Stimulated activated CD8-positive, alpha-beta memory T cell treated with anti-CD3 and anti-CD28 coated beads, Interleukin-7, amount 100 ng/mL, for 4 hours (primary cell): ENCODE measurements at places on chromosomes 4 and X.

- DNase-seq, result no peak
Measured at GRCh38 chr4:53786632-53787031, 195.3 kb upstream of the LNX1 start.

DNA sequence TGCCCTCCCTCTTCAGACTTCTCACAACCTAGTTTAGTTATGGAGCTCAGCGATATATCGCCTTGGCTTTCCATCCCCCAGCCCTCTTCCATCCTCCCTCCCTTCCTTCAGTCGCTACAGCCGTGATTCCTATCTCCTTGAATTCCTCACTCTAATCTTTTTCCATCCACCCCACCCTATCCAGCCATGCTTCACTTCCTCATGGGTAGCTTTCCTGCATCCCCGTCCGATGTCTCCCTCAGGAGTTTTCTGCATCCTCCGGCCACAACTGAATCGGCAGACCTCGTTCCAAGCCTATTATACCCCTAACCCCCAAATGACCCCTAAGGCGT, 456 bp downstream of the SNX12 start:
- DNase-seq, result no peak

GRCh38 chrX:143455046-143455445, 62.2 kb downstream of the SPANXN3 start:
- no peak for DNase-seq

DNA sequence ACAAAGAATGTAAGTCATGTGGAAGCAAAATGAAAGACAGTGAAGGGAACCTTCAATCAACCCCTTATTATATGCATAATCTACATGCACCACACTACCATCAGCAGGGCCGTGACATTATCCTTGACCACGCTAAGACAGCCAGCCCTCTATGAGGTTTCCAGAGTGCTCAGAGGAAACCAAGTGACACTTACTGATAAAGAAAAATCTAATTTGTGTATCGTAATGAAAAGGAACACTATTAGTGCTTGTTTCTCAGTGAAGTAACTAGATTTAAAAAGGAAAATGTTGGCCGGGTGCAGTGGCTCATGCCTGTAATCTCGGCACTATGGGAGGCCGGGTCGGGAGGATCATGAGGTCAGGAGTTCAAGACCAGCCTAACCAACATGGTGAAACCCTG, 56.4 kb downstream of the ABCG2 start:
- DNase-seq, result no peak

GRCh38 chr4:23113104-23113503, 420.4 kb downstream of the GBA3 start:
- no peak for DNase-seq

DNA sequence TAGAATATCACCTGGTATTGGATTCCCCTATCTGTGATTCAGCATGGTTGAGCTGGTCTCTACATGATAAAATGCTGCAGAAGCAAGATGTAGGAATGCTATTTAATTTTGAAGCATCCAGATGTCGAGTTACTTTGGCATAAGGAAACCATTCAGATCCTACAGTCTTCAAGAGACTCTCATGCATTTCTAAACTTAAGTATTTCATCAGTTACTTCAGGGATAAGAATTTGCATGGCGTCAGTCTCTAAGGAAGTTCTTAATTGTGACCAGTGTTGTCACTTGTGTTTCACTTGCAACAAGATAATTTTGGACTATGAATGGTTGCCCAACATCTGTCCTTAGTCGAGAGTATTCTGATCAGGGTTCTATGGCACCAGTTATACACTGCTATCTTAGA, 192.4 kb downstream of the CCNG2 start:
- DNase-seq, result no peak

- DNase-seq, result no peak
Measured at GRCh38 chrX:49184294-49185281, 1.6 kb downstream of the PRICKLE3 start.
